ENCODE measurements at places on chromosomes 3 and 15.

DNA sequence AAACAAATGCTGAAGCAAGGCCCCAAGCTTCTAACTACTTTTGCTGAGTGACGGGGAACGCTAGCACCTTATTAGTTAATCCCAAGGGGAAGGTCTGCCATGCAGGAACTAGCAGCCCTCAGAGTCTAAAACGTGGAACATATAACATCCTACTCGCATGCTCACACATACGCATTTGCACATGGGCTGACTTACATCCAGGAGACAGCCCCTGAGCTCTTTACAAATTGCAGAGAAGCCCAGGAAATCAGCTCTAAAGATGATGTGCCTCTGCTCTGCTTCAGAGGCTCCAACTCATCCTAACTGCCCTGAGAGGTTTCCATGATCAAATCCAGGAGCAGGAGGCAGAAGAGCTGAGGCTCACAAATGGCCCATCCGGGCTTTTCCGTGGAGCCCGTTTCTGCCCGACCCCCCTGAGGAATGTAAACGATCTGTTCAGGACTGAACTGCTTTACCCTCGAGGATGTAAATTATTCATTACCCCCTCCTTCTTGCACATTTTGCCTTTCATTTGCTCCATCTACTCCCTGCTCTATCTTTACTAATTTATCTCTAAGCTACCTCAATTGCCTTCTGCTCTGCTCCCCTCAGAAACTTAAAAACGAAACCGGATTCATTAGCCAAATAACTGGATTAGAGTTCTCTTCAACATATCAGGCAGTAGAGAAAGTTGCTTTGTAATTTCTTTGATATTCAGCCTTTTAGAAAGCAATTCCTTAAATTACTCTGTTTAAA lies 141.9 kb upstream of the CCDC54 start:
- no peak for DNase-seq

DNA sequence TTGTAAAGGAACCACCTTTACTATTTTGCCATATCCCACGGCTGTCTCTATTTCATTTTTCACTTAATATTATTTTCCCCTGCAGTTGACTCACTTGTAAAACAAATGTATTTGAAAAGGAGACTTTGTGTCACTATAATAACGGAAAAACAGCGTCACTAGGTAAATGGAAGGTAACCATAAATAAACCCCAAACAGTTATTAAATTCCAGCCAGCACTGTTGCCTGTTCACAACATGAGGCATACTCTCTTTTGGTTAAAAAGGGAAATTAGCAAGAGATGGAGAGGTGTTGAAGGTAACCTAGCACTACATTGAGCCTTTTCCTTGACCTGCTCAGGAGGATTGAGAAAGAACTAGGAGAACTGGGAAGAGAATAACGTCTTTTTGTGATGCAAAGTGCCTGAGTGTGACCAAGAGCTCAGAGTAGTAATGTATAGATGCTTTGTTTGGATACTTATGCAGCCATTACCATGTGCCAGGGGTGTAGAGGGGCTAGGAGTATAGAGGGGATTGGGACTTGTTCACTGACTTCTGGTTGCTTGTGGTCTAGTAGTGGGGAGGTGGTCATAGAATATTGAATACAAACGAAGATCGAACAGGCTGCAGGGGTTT lies 19.6 kb downstream of the FLNB start:
- DNase-seq, result no peak

DNA sequence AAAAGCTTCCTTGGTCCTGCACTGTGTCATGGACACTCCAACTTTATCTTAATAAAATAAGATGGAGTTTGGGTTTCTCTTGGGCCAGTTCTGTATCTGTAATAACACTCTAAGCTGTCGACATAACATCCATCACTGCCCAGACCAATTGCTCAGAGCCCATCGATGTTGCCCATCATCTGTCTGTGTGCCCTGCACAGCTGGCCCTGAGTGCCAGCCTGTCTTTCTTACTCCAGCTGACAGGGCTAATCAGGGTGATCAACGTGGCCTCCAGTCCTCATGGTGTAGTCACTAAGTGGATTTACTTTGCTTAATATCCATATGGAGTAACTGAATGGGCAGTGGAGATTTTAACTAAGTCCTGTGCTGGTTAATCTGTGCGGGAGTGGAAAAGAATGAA lies 419.8 kb upstream of the TPM1 start:
- DNase-seq, result no peak

GRCh38 chr3:11452885-11453847 lies 181.0 kb downstream of the ATG7 start:
- no peak for DNase-seq

DNA sequence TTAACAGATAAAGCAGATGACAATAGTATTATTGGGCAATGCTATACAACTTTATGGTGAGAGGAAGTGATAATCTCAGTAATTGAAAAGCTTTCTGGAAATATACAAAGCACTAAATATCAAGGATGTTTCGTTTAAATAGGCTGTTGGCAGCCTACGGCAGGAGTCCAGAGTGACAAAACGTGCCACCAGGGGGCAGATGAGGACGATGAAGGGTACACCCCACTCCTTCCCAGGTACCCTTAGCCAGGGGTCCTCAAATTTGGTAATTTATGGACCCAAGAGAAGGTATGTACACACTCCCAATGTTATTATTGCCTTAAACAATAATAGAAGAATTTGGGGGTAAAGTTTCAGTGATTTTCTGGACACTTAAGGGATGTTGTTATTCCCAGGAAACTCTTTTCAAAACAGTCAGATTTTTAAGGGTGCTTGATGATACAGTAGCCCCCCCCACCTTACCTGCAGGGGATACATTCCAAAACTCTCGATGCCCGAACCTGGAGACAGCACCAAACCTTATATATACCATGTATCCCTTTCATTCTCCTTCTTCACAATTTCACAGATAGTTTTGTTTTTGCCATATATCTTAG lies 1.4 kb upstream of the MAGEL2 start:
- no peak for DNase-seq

DNA sequence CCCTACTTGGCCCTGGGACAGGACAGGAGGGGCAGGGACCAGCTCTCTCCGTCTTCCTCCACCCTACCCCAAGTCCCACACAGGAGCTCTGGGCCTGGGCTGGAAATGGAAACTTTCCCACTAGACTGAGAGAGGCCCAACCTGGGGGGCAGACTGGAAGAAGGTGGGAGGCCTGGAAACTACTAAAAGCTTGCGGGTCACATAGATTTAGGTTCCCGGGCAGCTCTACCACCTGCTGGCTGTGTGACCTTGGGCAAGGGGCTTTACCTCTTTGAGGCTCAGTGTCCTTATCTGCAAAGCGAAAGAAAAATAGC lies 49.9 kb upstream of the CCDC174 start:
- DNase-seq, result no peak

GRCh38 chr3:197496746-197497125 lies 59.0 kb downstream of the BDH1 start:
- no peak for DNase-seq

GRCh38 chr15:67033012-67033411 lies 32.4 kb upstream of the SMAD3 start:
- peak; percentile 41 for DNase-seq

DNA sequence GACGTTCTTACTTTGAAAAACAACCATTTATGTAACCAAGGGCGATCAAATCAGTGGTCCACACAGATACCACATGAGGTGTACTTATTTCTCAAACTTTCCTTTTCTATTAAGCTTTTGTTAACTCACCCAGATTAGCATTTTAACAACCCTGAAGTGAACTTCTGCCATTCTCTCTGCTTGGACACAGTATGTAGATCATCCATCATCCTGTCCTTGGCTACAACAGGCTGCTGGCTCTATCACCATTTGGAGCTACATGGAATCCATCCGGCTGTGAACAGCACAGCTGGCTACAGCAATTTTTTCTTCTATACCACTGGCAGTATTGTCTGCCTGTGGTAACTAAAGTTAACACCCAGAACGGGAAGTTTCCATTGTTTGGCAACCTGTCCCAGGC lies 4.4 kb downstream of the SEMA6D start:
- DNase-seq, result no peak

- DNase-seq, result no peak
These were observed 140.4 kb downstream of the NEK10 start for GRCh38 chr3:27228805-27229204.
